Glutamatergic neuron (in vitro differentiated cells): ENCODE measurements at places on chromosomes 6 and 20.
A peak's percentile ranks its signal among the peaks of the same experiment; 100 is the strongest.

GRCh38 chr20:43667341-43668132 is 623 bp downstream of the MYBL2 start:
- H3K4me3 ChIP-seq = peak overlapping the region; percentile 82
- peak; percentile 63 for DNase-seq
- H3K27me3 ChIP-seq = no peaks in the 10 kb centered on the region
- peak overlapping the region; percentile 48 for H3K27ac ChIP-seq

DNA sequence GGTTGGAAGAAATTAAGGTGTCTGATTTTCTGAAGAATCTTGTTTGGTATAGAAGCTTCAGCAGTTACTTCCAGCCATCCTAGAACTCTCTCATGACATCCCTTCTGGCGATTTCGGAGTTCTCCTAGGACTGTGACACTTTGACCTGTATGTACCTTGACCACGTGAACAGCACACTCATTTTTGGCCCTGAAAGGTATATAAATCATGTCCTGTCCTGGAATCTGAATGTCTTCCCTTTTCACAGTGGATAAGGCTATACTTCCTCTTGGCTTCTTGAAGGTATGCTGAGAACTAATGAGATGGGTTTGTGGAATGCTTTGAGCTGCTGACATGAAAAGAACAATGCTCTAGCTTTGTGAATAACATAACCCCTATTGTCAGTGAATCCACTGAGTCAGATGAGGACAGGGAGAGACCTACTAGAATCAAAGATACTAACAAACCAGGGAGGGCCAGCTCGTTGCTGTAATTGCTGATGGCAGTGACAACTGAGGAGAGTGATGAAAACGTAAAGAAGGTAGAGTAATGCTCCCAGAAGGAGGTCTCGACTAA is 6.0 kb upstream of the ZDHHC14 start:
- peaks cover 40% of the 10 kb centered on the region for H3K4me1 ChIP-seq
- no peak overlapping the region for H3K4me3 ChIP-seq
- H3K27ac ChIP-seq = no peak overlapping the region
- H3K36me3 ChIP-seq = no peaks in the 10 kb centered on the region

GRCh38 chr20:40668449-40669228 is 20.4 kb downstream of the MAFB start:
- peaks cover 5% of the 10 kb centered on the region for H3K36me3 ChIP-seq
- no peaks in the 10 kb centered on the region for H3K4me1 ChIP-seq
- H3K27ac ChIP-seq = no peak overlapping the region
- H3K4me3 ChIP-seq = no peak overlapping the region
- DNase-seq = no peak

- no peak for DNase-seq
- no peak overlapping the region for H3K27ac ChIP-seq
- H3K4me3 ChIP-seq = no peak overlapping the region
- peaks cover 2% of the 10 kb centered on the region for H3K27me3 ChIP-seq
- peaks cover 1% of the 10 kb centered on the region for H3K4me1 ChIP-seq
These were observed 213.7 kb downstream of the CDKAL1 start for GRCh38 chr6:20747991-20748390.

DNA sequence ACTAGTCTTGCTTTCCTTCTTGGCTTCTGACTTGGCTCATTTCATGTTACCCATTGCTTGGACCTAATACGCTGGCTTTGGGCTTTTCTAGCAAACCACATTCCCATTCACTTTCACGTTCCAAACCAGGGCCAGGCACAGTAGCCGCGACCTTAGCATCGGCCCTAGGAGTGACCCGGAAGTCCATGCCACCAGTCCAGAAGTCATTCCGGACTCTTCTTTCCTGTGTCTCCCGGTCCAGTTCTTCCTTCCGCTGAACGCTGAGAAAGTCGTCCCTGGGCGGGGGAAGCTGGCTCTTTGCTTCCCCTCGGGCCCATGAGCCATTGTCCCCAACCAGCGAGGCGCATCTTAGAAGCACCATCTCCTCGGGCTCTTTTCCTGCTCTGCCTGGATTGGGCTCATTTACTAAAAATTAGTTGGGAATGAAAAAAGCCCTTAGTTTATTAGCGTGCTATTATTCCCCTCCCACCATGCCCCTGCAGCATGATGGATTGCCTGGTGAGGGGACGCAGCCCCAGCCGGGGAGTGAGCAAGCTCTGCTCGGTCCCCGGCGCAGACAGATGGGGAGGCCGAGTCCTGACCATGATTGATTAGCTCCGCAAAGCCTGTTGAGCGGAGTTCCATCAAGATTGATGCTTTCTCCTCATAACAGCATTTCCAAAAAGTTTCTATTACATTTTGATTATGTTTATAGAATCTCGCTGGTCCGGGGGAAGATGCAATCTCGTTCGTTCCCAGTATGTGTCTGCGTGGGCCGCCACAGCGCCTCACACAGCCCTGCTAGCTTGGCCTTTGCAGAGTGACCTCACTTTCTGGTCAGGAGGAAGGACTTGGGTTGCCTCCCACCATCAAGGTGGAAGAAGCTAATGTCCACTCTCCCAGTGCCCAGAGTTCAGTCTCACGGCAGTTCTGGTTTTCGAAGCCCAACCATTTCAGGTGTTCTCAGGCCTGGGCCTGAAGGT is 115.1 kb upstream of the TOP1 start:
- peaks cover 2% of the 10 kb centered on the region for H3K27me3 ChIP-seq
- no peak for DNase-seq
- no peak overlapping the region for H3K27ac ChIP-seq
- no peak overlapping the region for H3K4me3 ChIP-seq
- no peaks in the 10 kb centered on the region for H3K4me1 ChIP-seq
- H3K36me3 ChIP-seq = peaks cover 12% of the 10 kb centered on the region

GRCh38 chr20:11063444-11063843 is 389.6 kb upstream of the JAG1 start:
- H3K27ac ChIP-seq = no peak overlapping the region
- no peaks in the 10 kb centered on the region for H3K27me3 ChIP-seq
- no peak overlapping the region for H3K4me3 ChIP-seq
- DNase-seq = no peak
- peaks cover 9% of the 10 kb centered on the region for H3K4me1 ChIP-seq
- no peaks in the 10 kb centered on the region for H3K36me3 ChIP-seq

- no peak for DNase-seq
- no peak overlapping the region for H3K27ac ChIP-seq
- H3K4me3 ChIP-seq = no peak overlapping the region
- no peaks in the 10 kb centered on the region for H3K36me3 ChIP-seq
- H3K27me3 ChIP-seq = no peaks in the 10 kb centered on the region
- no peaks in the 10 kb centered on the region for H3K4me1 ChIP-seq
These were observed 193.6 kb upstream of the CST7 start for GRCh38 chr20:24755411-24755922.

DNA sequence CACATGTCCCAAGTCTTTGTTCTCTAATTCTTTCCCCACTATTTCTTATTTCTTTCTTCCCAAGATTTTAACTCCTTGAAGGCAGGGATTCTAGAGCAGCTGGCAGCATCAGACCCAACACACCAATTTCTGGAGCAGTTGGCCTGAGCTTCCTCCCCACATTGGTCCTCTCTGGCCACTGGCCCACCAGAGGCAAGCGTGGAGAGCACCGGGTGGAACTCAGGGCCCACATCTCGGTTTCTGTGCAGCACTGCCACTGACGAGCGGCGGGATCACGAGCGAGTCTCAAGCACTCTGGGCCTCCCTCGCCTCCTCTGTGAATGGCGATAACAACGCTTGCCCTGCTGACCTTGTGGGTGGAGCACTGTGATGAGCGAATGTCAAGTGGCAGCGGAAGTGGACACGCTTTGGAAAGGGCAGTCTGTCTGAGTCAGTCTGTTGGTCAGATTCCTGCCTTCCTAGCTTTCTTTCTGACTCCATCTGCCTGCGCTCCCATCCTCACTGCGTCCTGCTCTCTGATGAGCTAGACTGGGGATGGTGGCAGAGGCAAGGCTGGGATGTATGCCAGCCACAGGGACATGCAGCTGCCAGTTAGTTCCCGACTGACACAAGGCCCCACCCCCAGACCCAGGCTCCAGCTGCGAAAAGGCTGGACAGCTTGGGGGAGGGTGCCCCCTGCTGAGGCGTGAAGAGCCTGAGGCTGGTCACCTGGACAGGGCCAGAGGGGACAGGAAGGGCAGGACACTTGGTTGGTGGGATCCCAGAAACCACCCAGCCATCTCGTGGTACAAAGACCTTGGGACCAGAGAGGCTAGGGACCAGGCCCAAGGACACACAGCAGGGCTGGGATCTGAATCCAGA is 4.5 kb upstream of the SPDEF start:
- H3K4me1 ChIP-seq = peaks cover 8% of the 10 kb centered on the region
- no peaks in the 10 kb centered on the region for H3K36me3 ChIP-seq
- H3K27ac ChIP-seq = no peak overlapping the region
- no peak for DNase-seq
- H3K4me3 ChIP-seq = no peak overlapping the region

DNA sequence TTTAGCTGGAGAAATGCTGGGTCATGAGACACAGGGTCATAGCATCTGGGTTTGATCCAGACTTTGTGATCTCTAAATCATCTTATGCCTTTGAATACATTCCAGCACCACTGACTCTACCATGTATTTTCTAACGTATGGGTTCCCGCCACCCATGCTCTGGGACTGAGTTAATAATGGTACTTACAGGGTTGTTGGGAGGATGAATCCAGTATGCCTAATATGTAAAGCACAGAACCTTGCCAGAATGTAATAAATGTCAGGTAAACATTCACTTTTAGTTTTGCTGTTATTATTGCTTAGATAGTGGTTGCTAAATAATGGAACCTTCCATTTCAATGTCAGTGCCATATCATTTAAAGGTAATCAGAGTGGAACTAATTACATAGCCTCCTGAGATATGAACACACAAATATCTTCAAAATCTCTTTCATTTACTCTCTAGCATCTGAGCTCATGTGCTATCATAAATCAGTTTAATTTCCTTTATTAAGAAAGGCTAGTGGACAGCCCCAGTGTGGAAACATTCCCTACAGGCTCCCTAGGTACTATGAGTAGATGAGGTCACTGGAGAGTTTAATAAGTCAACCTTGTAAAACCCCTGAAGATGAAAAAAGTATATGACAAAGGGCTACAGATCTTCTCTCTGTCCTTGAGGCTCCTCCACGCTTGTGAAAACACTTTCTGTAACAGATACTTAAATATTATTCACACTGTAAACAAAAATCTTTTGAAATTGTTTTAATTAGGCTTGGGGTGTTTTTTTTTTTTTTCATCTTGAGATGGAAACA is 226.6 kb downstream of the ALDH8A1 start:
- no peak overlapping the region for H3K4me3 ChIP-seq
- H3K36me3 ChIP-seq = no peaks in the 10 kb centered on the region
- no peak overlapping the region for H3K27ac ChIP-seq
- no peaks in the 10 kb centered on the region for H3K27me3 ChIP-seq
- no peak for DNase-seq
- no peaks in the 10 kb centered on the region for H3K4me1 ChIP-seq

- H3K36me3 ChIP-seq = no peaks in the 10 kb centered on the region
- H3K27ac ChIP-seq = no peak overlapping the region
- H3K4me1 ChIP-seq = no peaks in the 10 kb centered on the region
- H3K27me3 ChIP-seq = no peaks in the 10 kb centered on the region
- H3K4me3 ChIP-seq = no peak overlapping the region
These were observed 186.9 kb upstream of the GMDS start for GRCh38 chr6:2432292-2432691.

- H3K27me3 ChIP-seq = no peaks in the 10 kb centered on the region
- no peak for DNase-seq
- no peaks in the 10 kb centered on the region for H3K4me1 ChIP-seq
- H3K36me3 ChIP-seq = no peaks in the 10 kb centered on the region
- H3K27ac ChIP-seq = no peak overlapping the region
These were observed 191.7 kb upstream of the HSF2 start for GRCh38 chr6:122207794-122208193.

DNA sequence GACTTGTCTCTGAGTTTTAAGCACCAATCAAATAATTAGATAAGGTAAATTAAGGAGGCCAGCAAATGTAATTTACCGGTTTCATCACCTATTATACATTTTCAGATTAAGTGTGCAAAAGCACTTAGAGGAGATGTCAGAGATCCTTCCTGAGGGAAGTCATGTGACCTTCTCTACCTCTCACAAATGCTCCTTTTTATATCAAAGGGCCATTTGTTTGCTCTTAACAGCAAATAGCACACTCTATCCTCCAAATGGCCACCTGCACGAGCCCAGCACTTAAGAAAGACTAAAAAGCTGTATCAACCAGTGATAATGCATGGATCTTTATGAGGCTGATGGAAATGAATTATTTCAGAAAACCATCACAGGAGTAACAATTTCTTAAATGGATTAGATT is 149.4 kb downstream of the ELOVL4 start:
- H3K27ac ChIP-seq = peak overlapping the region; percentile 59
- H3K4me3 ChIP-seq = no peak overlapping the region
- H3K27me3 ChIP-seq = peaks cover 2% of the 10 kb centered on the region
- no peak for DNase-seq

DNA sequence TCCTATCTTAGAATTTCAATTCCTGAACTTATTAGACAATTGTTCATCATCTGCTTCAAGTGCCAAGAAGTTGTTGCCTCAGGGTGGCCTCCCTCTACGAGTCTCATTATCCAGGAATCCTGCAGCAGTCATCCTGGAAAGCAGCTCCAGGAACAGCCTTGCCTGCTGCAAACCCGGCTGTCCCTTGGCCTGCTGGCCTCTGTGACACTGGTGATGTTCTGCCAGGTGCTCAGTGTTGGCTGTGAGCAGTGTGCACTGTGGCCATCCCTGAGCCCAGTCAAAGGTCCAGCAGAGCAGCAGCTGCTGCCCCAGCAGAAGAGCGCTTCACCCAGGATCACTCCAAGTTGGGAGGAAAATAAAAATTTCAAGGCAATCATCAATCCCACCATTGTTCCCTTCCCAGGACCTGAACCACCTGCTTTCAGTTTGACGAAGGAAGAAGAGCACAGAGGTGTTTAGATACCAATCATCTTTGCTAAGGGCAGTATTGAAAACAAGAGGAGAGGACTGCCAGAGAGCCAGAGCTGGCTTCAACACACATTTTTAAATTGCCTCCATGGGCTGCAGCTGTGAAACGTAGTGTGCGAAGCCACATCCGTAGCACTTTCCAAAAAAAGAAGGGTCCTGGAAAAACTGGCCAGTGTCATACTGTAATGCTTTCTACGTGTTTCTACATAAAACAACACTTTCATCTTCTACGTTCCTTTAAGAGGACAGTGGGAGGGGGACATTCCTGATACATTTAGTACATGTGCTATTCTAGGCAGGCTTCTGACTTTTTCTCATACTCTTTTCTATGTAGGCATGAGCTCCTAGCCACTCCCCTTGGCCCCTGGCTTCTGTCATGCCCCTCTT is 7.2 kb upstream of the FAM50B start:
- H3K36me3 ChIP-seq = no peaks in the 10 kb centered on the region
- no peak overlapping the region for H3K27ac ChIP-seq
- peaks cover 3% of the 10 kb centered on the region for H3K27me3 ChIP-seq
- H3K4me3 ChIP-seq = no peak overlapping the region
- H3K4me1 ChIP-seq = peaks cover 1% of the 10 kb centered on the region

GRCh38 chr6:63114610-63115211 is 96.6 kb upstream of the FKBP1C start:
- no peak overlapping the region for H3K27ac ChIP-seq
- no peaks in the 10 kb centered on the region for H3K4me1 ChIP-seq
- H3K27me3 ChIP-seq = peaks cover 2% of the 10 kb centered on the region

DNA sequence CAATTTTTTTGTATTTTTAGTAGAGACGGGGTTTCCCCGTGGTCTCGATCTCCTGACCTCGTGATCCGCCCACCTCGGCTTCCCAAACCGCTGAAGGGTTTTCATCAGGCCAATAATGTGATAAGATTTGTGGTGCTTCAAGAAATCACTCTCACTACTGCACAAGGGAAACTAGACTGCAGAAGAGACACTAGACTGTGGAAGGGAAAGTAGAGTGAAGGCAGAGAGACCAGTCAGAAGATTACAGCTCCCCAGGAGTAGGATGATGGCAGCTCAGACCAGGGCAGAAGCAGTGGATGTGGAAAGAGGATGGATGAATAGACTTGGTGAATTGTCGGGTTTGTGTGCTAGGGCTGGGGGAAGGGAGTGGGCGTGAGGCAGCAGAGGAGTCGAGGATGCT is 48.0 kb upstream of the GTSF1L start:
- H3K36me3 ChIP-seq = peaks cover 10% of the 10 kb centered on the region
- no peak overlapping the region for H3K27ac ChIP-seq
- H3K4me3 ChIP-seq = no peak overlapping the region
- no peaks in the 10 kb centered on the region for H3K4me1 ChIP-seq
- H3K27me3 ChIP-seq = peaks cover 7% of the 10 kb centered on the region
